Activated T-cell treated with anti-CD3 and anti-CD28 coated beads, Interleukin-2, amount 50 U/mL, for 72 hours (primary cell): ENCODE measurements at places on chromosomes 3 and 15. TPM values are rescaled to one million over a fixed set of nuclear protein-coding genes. Genes with fewer than 3 reads are reported as not detected.

DNA sequence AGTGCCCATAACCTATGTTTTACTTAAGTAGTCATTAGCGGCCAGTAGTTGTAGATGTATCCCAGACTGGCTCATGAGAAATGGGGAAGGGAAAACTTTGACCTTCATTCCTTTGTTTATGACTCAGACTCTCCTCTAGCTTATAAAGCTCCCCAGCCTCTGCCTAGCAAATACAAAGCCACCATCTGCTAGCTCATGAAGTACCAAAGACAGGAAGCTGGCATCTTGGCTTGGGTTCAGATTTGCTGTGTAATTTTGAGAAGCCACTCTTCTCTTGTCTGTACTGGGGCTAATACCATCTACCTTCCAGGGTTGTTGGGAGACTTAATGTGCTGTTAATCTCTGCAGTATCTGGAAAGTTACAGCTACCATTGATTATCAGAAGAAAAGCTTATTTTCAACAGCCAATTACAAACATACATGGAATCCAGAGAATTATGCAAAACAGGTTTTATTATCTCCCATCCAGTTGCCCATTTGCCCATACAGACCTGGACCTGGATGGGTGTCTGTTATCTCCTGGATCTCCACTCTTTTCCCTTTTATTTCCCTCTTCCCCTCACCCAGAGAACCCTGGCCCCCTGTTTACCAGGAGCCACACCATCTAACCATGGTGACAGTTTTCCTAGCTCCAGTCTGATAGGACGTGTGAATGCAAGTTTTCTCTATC, 153.8 kb downstream of the SEMA6D start:
- no peaks in the 10 kb centered on the region for H3K36me3 ChIP-seq
- no peak overlapping the region for H3K4me3 ChIP-seq
- H3K27ac ChIP-seq = no peak overlapping the region
- H3K27me3 ChIP-seq = no peaks in the 10 kb centered on the region
- H3K4me1 ChIP-seq = no peaks in the 10 kb centered on the region

- peaks cover 16% of the 10 kb centered on the region for H3K36me3 ChIP-seq
- H3K27ac ChIP-seq = no peak overlapping the region
- no peaks in the 10 kb centered on the region for H3K27me3 ChIP-seq
These were observed 12.7 kb downstream of the CPOX start for GRCh38 chr3:98580401-98581386.

DNA sequence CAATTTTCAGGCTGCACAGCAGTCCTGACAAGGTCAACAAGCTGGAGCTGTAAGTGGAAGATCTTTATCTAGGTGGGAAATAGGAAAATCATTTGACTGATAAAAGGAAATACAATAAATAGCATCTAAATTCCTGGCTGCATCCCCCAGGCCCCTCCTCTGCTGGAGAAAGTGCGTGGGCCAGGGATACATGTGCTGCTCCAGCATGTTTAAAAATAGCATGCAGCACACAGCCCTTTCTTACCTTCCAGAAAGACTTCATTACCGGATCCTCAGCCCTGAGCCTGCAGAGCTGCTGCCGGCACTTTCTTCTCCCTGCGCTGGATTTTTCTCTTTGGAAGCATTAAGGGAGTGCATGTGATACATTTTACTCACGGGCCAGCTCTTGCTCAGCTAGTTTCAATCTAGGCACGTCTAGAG, 77.3 kb downstream of the HMG20A start:
- H3K27me3 ChIP-seq = no peaks in the 10 kb centered on the region
- no peak for DNase-seq
- no peak overlapping the region for H3K27ac ChIP-seq
- H3K4me3 ChIP-seq = no peak overlapping the region

DNA sequence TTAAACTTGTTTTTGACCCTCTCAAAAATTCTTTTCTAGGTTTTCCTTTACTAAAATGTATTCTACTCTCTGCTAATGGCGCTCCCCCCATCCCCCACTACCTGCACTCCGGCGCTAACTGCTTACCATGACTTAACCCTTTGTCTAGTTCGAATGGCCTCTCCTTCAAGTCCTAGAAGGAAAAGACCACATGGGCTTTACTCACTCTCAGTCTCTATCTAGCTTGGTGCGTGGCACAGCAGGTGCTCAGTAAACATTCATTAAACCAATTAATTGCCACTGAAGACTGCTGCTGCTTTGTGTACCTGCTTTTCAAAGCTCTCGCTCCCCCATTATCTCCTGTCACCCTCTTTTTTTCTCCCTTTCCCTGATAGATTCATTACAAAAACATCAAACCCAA, 457.7 kb upstream of the THRB start:
- H3K27ac ChIP-seq = no peak overlapping the region
- no peak for DNase-seq
- H3K27me3 ChIP-seq = no peaks in the 10 kb centered on the region

- H3K27ac ChIP-seq = no peak overlapping the region
- H3K4me1 ChIP-seq = no peaks in the 10 kb centered on the region
- no peaks in the 10 kb centered on the region for H3K36me3 ChIP-seq
- no peaks in the 10 kb centered on the region for H3K27me3 ChIP-seq
- no peak overlapping the region for H3K4me3 ChIP-seq
These were observed 357.0 kb upstream of the SEMA6D start for GRCh38 chr15:47360305-47360704.

DNA sequence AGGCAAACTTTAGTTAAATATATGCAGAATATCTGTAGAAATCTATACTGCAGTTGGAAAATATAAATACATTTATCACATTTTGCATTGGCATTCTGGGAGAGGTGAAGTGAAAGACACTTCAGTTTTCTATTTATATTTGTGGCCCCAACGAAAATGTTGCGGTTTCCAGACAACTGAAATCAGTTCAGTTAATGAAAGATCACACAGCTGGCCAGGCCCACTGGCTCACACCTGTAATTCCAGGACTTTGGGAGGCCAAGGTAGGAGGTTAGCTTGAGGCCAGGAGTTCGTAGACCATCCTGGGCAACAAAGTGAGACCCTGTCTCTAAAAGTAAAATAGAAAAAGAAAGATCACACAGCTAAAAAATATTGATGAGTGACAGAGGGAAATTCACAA, 11.9 kb upstream of the CLASP2 start:
- no peak overlapping the region for H3K27ac ChIP-seq
- H3K36me3 ChIP-seq = peaks cover 7% of the 10 kb centered on the region
- no peak overlapping the region for H3K4me3 ChIP-seq
- H3K4me1 ChIP-seq = no peaks in the 10 kb centered on the region

- peaks cover 8% of the 10 kb centered on the region for H3K27me3 ChIP-seq
- peaks cover 8% of the 10 kb centered on the region for H3K36me3 ChIP-seq
- no peak overlapping the region for H3K27ac ChIP-seq
- no peak overlapping the region for H3K4me3 ChIP-seq
- no peaks in the 10 kb centered on the region for H3K4me1 ChIP-seq
These were observed 85.9 kb upstream of the PRR23E start for GRCh38 chr3:127107002-127107401.

PLSCR5 gene
- total RNA-seq = not detected

- H3K4me1 ChIP-seq = peaks cover 6% of the 10 kb centered on the region
- H3K27me3 ChIP-seq = no peaks in the 10 kb centered on the region
- no peaks in the 10 kb centered on the region for H3K36me3 ChIP-seq
These were observed 552.4 kb upstream of the CCDC54 start for GRCh38 chr3:106824856-106825255.

GRCh38 chr15:63251701-63252100, 25.7 kb upstream of the APH1B start:
- no peak for DNase-seq
- no peaks in the 10 kb centered on the region for H3K27me3 ChIP-seq
- H3K4me3 ChIP-seq = no peak overlapping the region
- peaks cover 34% of the 10 kb centered on the region for H3K36me3 ChIP-seq

DNA sequence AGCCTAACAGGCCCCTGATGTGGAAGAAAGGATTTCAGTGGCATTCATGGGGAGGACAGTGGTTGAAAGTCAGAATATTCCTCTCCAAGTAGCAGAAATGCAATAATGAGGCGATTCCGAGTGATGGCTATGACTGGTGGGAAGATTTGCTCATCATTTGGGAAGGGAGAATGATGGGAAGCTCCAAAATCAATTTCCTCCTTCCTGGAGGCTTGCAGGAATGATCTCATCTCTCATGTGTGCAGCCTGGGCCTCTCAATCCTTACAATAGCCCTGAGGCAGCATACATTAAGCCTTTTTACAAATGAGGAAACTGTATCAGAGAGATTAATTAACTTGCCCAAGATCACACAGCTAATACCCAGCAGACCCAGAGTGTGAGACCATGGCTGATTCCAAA, 58.7 kb downstream of the BOC start:
- no peak for DNase-seq
- no peaks in the 10 kb centered on the region for H3K4me1 ChIP-seq
- peaks cover 13% of the 10 kb centered on the region for H3K27me3 ChIP-seq
- H3K36me3 ChIP-seq = no peaks in the 10 kb centered on the region
- no peak overlapping the region for H3K4me3 ChIP-seq
- no peak overlapping the region for H3K27ac ChIP-seq

- peaks cover 9% of the 10 kb centered on the region for H3K27me3 ChIP-seq
- H3K4me3 ChIP-seq = no peak overlapping the region
- no peak for DNase-seq
- no peaks in the 10 kb centered on the region for H3K36me3 ChIP-seq
- no peak overlapping the region for H3K27ac ChIP-seq
- peaks cover 8% of the 10 kb centered on the region for H3K4me1 ChIP-seq
These were observed 41.4 kb downstream of the OSTN start for GRCh38 chr3:191240486-191240885.

GRCh38 chr3:83894223-83894622, 1064.6 kb upstream of the CADM2 start:
- no peaks in the 10 kb centered on the region for H3K4me1 ChIP-seq
- no peaks in the 10 kb centered on the region for H3K27me3 ChIP-seq
- no peak overlapping the region for H3K27ac ChIP-seq
- no peaks in the 10 kb centered on the region for H3K36me3 ChIP-seq
- DNase-seq = no peak

- H3K36me3 ChIP-seq = peaks cover 15% of the 10 kb centered on the region
- DNase-seq = no peak
- H3K4me3 ChIP-seq = no peak overlapping the region
- H3K4me1 ChIP-seq = no peaks in the 10 kb centered on the region
- H3K27ac ChIP-seq = no peak overlapping the region
- H3K27me3 ChIP-seq = no peaks in the 10 kb centered on the region
These were observed 89.8 kb upstream of the SLC2A2 start for GRCh38 chr3:171116365-171116764.

GRCh38 chr3:146189519-146190173, 28.7 kb upstream of the PLOD2 start:
- no peaks in the 10 kb centered on the region for H3K27me3 ChIP-seq
- H3K27ac ChIP-seq = no peak overlapping the region
- peaks cover 5% of the 10 kb centered on the region for H3K4me1 ChIP-seq
- no peak for DNase-seq
- no peak overlapping the region for H3K4me3 ChIP-seq

- H3K27ac ChIP-seq = no peak overlapping the region
- DNase-seq = no peak
- peaks cover 5% of the 10 kb centered on the region for H3K4me1 ChIP-seq
- no peaks in the 10 kb centered on the region for H3K27me3 ChIP-seq
- H3K4me3 ChIP-seq = no peak overlapping the region
These were observed 27.9 kb downstream of the CFAP100 start for GRCh38 chr3:126422571-126423091.

GRCh38 chr3:52779837-52780585, 2.6 kb downstream of the ITIH1 start:
- H3K4me1 ChIP-seq = no peaks in the 10 kb centered on the region
- no peak overlapping the region for H3K27ac ChIP-seq
- H3K4me3 ChIP-seq = no peak overlapping the region
- H3K27me3 ChIP-seq = peaks cover 5% of the 10 kb centered on the region

GRCh38 chr15:52278636-52279367, 16.8 kb downstream of the MYO5C start:
- H3K36me3 ChIP-seq = no peaks in the 10 kb centered on the region
- DNase-seq = no peak
- H3K4me3 ChIP-seq = no peak overlapping the region
- H3K27ac ChIP-seq = no peak overlapping the region
- no peaks in the 10 kb centered on the region for H3K27me3 ChIP-seq

FOXL2NB gene
- not detected for total RNA-seq

- DNase-seq = no peak
- peaks cover 6% of the 10 kb centered on the region for H3K4me1 ChIP-seq
- H3K4me3 ChIP-seq = no peak overlapping the region
- H3K27me3 ChIP-seq = no peaks in the 10 kb centered on the region
- H3K27ac ChIP-seq = no peak overlapping the region
- H3K36me3 ChIP-seq = no peaks in the 10 kb centered on the region
These were observed 12.6 kb downstream of the SCN5A start for GRCh38 chr3:38636881-38637280.

GRCh38 chr15:92617549-92618520, 37.7 kb downstream of the FAM174B start:
- no peak overlapping the region for H3K4me3 ChIP-seq
- H3K36me3 ChIP-seq = no peaks in the 10 kb centered on the region
- H3K27ac ChIP-seq = no peak overlapping the region
- DNase-seq = no peak
- H3K4me1 ChIP-seq = no peaks in the 10 kb centered on the region

DNA sequence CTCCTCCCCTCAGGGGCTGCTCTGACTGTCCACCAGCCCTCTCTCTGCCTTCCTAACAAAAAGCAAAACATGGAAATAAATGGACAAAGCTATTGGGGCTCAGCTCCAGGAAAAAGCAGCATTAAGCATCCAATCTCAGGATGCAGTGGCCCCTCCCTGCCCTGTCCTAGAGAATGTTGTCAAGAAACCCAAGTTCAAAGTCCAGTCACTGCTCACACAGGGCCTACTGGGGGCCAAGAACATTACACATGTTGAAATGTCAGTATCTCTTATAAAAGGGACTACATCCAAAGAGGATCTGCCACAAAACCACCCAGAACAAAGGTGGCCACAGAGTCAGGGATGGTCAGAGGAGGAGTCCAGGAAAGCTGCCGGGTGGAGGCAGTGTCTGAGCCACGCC, 7.6 kb upstream of the GRIP2 start:
- H3K4me1 ChIP-seq = no peaks in the 10 kb centered on the region
- DNase-seq = no peak
- H3K36me3 ChIP-seq = no peaks in the 10 kb centered on the region
- no peak overlapping the region for H3K27ac ChIP-seq
- peaks cover 46% of the 10 kb centered on the region for H3K27me3 ChIP-seq

DNA sequence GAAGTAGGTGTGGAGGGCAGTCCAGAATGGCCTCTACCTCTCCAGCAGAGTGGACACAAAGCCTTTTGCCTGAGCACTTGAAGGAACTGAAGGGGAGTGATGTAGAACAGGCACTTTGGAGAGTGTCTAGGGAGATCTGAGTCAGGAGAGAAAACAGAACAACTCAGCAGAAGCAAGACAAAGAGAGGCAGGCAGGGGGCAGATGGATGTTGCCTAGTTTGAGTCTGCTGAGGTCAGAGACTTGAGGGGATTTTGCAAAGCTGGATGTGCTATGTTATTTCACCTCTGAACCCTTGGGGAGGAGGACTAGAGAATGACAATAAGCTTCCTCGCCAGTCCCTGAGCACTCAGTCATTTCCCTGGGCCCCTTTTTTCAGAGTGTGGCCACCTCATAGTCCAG, 366.4 kb downstream of the EPHB1 start:
- no peaks in the 10 kb centered on the region for H3K4me1 ChIP-seq
- H3K27me3 ChIP-seq = peaks cover 7% of the 10 kb centered on the region
- H3K27ac ChIP-seq = no peak overlapping the region
- no peaks in the 10 kb centered on the region for H3K36me3 ChIP-seq
- no peak overlapping the region for H3K4me3 ChIP-seq
